ENCODE measurements at places on chromosomes 13 and 19. TPM values are rescaled to one million over a fixed set of nuclear protein-coding genes. Genes with fewer than 3 reads are reported as not detected.

THSD8 gene
- total RNA-seq: not detected

OVOL3 gene
- total RNA-seq: not detected

PLIN5 gene
- total RNA-seq: not detected

AMH gene
- 1.5 TPM for total RNA-seq

ZNF66 gene
- total RNA-seq: 3.5 TPM

TMPRSS9 gene
- not detected for total RNA-seq

SBK2 gene
- not detected for total RNA-seq

EFNB2 gene
- 3.9 TPM for total RNA-seq

SHISA7 gene
- not detected for total RNA-seq

HAUS8 gene
- total RNA-seq: 1.3 TPM

PSG3 gene
- not detected for total RNA-seq

ZNF534 gene
- total RNA-seq: 0.17 TPM

KCNRG gene
- total RNA-seq: 2.6 TPM

CCDC194 gene
- 0.15 TPM for total RNA-seq

ATP7B gene
- total RNA-seq: 2.0 TPM

B3GNT8 gene
- 4.5 TPM for total RNA-seq

MAP2K2 gene
- total RNA-seq: 278 TPM

FGF14 gene
- 0.17 TPM for total RNA-seq

MTUS2 gene
- not detected for total RNA-seq

GARRE1 gene
- total RNA-seq: 8.7 TPM

ZIC5 gene
- not detected for total RNA-seq

DAND5 gene
- not detected for total RNA-seq

CEACAM16 gene
- not detected for total RNA-seq
